Small intestine (tissue), 16 donors: ENCODE measurements at places on chromosomes 12 and 14.

DNA sequence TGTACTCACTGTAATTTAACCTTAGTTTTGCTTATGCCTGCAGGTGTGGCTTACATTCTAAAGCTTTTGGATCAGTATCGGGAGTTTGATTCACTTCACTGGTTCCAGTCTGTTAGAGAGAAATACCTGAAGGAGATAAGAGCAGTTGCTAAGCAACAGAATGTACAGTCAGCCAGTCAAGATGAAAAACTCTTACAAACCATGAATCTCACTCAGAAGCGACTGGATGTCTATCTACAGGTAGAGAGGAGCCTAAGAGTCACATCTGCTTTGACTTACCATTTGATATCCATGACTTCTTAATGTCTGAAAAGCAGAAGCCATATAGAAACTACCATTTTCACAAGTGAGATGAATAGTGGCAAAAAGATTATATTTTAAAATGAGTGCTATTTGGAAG, 56.5 kb downstream of the WASHC4 start:
- H3K36me3 ChIP-seq = peaks cover 11% of the 10 kb centered on the region
- H3K4me3 ChIP-seq = no peak overlapping the region
- H3K4me1 ChIP-seq = no peaks in the 10 kb centered on the region
- no peak for DNase-seq

DNA sequence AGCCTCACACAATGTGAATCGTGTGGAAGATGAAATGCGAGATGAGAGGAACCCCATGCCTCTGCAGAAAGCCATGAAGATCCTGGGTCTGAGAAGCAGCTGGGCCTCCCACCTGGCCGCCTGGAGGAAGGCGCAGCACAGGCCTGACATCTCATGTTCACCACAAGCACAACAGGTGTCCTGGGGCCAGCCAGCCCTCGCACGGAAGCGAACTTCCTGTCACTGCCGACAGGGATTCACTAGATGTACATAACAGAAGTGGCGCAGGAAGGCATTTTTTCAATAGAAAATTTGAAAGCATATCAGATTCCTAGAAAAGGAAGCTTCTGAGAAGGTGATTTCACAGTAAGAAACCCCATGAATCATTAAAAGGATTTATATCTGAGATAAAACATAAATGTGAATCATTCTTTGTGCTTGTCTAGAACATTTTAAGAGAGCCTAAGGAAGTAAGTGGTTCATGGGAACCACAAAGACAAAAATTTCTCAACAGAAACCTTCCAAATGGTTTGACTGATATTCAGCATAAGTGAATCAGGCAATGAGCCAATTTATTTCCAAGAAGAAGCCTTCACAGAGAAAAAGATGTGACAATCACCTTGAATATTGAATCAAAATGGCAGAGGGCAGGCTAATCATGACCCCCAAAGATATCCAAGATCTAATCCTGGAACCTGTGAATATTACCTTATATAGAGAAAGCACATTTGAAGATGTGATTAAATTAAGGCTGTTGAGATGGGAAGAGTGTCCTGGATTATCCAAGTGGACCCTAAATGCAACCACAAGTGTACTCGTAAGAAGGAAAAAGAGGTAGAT, 311.9 kb downstream of the DUSP6 start:
- H3K36me3 ChIP-seq = no peaks in the 10 kb centered on the region
- H3K4me1 ChIP-seq = no peaks in the 10 kb centered on the region
- DNase-seq = no peak
- H3K27me3 ChIP-seq = no peaks in the 10 kb centered on the region
- H3K27ac ChIP-seq = no peak overlapping the region
- H3K4me3 ChIP-seq = no peak overlapping the region

- no peak overlapping the region for H3K27ac ChIP-seq
- no peaks in the 10 kb centered on the region for H3K4me1 ChIP-seq
- DNase-seq = no peak
- peaks cover 25% of the 10 kb centered on the region for H3K36me3 ChIP-seq
- no peak overlapping the region for H3K4me3 ChIP-seq
- no peaks in the 10 kb centered on the region for H3K27me3 ChIP-seq
Observed at GRCh38 chr14:69326611-69327010, 66.7 kb downstream of the GALNT16 start.

- no peaks in the 10 kb centered on the region for H3K36me3 ChIP-seq
- no peaks in the 10 kb centered on the region for H3K4me1 ChIP-seq
- no peaks in the 10 kb centered on the region for H3K27me3 ChIP-seq
- H3K27ac ChIP-seq = no peak overlapping the region
- no peak overlapping the region for H3K4me3 ChIP-seq
- peak; percentile 75 for DNase-seq
Observed at GRCh38 chr14:104563742-104564615, 15.6 kb upstream of the C14orf180 start.

DNA sequence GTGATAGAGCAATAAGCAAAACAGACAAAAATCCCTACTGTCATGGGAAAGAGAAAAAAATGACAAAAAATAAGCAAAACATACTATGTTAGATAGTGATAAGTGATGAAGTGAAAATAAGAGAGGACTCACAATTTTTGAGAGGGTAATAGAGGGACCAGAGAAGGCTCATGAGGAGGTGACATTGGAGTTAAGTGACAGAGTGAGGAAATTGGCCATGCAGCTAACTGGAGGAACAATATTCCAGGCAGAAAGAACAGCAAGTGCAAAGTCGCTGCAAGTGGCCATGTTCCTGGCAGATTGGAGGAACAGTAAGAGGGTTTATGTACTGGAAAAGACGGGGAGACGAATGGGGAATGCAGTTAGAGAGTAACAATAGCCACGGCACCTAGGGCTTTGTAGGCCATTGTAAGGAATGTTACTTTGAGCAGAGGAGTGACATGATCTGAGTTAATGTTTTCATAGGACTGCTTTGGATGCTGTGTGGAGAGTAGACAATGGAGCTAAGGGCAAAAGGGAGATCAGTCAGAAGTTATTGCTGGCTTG, 1.4 kb upstream of the SAV1 start:
- H3K27ac ChIP-seq = peak overlapping the region; percentile 32
- H3K36me3 ChIP-seq = no peaks in the 10 kb centered on the region
- no peak for DNase-seq
- peaks cover 2% of the 10 kb centered on the region for H3K4me1 ChIP-seq
- H3K4me3 ChIP-seq = no peak overlapping the region

DNA sequence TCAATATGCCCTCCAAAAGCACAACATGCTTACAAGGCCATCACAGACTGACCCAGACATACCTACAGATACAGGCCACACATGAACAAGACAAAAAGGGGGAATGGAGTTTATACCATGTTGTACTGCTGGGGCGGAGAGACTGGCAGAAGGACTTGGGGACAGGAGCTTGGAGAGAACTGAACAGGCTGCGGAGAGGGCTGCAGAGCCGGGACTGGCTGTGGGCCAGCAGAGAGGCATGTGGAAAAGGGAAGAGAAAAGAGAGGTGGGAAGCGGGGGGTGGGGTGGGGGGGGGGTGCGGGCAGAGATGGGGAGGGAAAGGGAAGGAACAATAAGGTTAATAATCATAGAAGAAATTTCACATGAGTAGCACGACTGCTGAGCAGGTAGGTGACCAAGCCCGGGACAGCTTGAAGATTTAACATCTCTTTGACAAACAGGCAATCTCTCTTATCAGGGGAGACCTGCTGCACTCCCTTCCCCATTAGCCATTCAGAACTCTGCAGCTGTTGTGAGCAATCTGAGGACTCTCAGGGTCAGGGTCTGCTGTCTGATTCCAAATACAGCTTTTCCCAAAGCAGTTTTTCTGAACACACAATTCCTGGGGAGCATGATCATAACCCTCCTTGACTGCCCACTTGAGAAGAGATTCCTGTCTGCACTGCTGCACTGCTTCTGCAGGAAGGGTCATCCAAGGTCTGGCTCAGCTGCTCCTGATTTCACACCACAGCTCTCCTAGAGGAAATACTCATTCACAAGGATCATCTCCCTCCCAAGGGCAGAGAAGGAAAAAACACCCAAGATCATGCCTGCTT, 21.6 kb upstream of the STAC3 start:
- DNase-seq = no peak
- H3K27ac ChIP-seq = no peak overlapping the region
- H3K4me3 ChIP-seq = no peak overlapping the region
- H3K27me3 ChIP-seq = no peaks in the 10 kb centered on the region
- peaks cover 24% of the 10 kb centered on the region for H3K36me3 ChIP-seq

- H3K27me3 ChIP-seq = no peaks in the 10 kb centered on the region
- no peak overlapping the region for H3K27ac ChIP-seq
- no peak overlapping the region for H3K4me3 ChIP-seq
- H3K36me3 ChIP-seq = no peaks in the 10 kb centered on the region
- DNase-seq = no peak
Observed at GRCh38 chr14:51398898-51399297, 158.9 kb downstream of the TMX1 start.

DNA sequence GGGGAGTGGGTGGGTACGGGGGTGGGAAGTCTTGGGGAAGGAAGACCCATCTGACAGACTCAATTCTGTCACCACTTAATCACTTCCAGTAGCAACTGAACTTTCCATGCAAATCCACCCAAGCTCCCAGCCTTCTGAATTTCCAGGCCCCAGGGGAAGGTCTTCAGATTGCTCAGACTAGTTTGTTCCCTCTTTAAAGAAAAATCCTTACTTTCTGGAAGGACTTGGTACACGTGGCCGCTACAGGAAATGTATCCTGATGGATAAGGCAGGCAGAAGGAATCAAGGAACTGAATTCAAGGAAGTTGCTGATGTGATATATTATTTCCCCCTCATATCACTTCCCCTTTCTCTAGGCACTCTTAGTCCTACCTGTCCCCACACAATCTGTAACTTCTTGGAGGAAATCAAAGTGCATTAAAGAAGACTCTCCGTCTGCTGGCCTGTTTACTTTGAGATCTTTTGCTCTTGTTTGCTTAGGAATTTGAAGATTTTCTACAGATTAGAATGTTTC, 6.4 kb downstream of the NFKBIA start:
- peak; percentile 82 for DNase-seq
- peak overlapping the region; percentile 65 for H3K27ac ChIP-seq
- H3K27me3 ChIP-seq = no peaks in the 10 kb centered on the region
- H3K4me3 ChIP-seq = no peak overlapping the region

GRCh38 chr12:58787021-58787760, 133.1 kb downstream of the LRIG3 start:
- H3K36me3 ChIP-seq = no peaks in the 10 kb centered on the region
- H3K27ac ChIP-seq = no peak overlapping the region
- no peak for DNase-seq
- H3K27me3 ChIP-seq = no peaks in the 10 kb centered on the region

GRCh38 chr12:15839041-15839440, 43.1 kb upstream of the STRAP start:
- H3K27ac ChIP-seq = no peak overlapping the region
- H3K36me3 ChIP-seq = no peaks in the 10 kb centered on the region
- H3K4me1 ChIP-seq = no peaks in the 10 kb centered on the region
- no peaks in the 10 kb centered on the region for H3K27me3 ChIP-seq
- DNase-seq = no peak
- H3K4me3 ChIP-seq = no peak overlapping the region

DNA sequence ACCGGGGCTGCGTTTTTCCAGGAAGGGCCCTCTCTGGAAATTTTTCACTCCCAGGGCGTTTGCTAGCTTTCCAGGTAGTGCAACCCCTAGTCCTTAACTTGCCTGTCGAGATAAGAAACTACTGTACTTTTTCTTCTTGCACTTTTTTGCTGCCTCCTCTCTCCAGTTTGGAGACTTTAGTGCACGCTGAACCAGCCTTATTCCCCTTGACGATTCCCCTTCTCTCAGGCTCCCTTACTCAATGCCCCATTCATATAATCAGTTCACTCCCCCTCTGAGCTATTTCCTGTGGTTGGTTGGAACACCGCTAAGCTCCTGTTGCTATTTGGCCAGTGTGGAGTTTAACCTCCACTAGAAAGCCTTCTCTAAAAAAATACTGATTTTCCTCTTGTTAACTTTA, 682 bp downstream of the CREBL2 start:
- no peaks in the 10 kb centered on the region for H3K27me3 ChIP-seq
- H3K4me1 ChIP-seq = peaks cover 2% of the 10 kb centered on the region
- H3K36me3 ChIP-seq = no peaks in the 10 kb centered on the region
- H3K4me3 ChIP-seq = peak overlapping the region; percentile 100
- DNase-seq = no peak

DNA sequence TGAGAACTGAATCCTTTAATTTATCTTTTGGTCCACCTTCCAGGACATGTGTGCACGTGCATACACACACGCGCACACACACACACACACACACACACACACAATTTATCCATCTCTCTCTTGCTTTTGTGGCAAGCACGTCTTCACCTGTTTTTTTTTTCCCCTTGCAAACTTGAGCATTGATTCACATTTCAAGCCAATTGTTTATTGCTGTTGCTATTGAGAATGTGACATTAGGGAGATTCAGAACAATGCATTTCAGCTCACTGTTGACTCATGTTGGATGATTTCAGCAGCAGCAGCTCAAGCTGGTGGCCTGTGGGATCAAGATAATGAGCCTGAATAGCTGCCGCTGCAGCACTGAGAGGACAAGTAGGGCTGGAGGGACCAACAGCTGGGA, 128.9 kb downstream of the SNAPC1 start:
- H3K36me3 ChIP-seq = no peaks in the 10 kb centered on the region
- no peaks in the 10 kb centered on the region for H3K27me3 ChIP-seq
- no peak overlapping the region for H3K27ac ChIP-seq
- H3K4me1 ChIP-seq = no peaks in the 10 kb centered on the region
- no peak overlapping the region for H3K4me3 ChIP-seq

GRCh38 chr14:69581316-69581935, 6.8 kb upstream of the CCDC177 start:
- no peaks in the 10 kb centered on the region for H3K27me3 ChIP-seq
- H3K27ac ChIP-seq = no peak overlapping the region
- no peak overlapping the region for H3K4me3 ChIP-seq
- H3K4me1 ChIP-seq = peaks cover 4% of the 10 kb centered on the region
- DNase-seq = no peak
- H3K36me3 ChIP-seq = no peaks in the 10 kb centered on the region

DNA sequence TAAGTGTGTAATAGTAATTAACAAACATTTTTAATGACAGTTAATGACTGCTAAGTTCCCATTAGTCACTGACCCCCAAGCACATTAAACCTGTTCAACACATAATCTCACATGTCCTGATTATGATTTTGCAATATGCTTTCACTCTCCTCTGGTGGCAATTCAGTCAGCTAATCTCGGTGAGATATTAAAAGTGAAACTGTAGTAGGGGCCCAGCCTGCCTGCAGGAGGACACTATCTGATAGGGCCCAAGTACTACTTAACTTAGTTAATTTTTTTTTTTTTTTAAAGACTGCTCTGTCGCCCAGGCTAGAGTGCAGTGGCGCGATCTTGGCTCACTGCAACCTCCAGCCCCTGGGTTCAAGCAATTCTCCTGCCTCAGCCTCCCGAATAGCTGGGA, 48.8 kb downstream of the CIT start:
- H3K4me1 ChIP-seq = no peaks in the 10 kb centered on the region
- H3K36me3 ChIP-seq = no peaks in the 10 kb centered on the region
- no peaks in the 10 kb centered on the region for H3K27me3 ChIP-seq
- no peak overlapping the region for H3K27ac ChIP-seq
- no peak overlapping the region for H3K4me3 ChIP-seq

- no peak overlapping the region for H3K4me3 ChIP-seq
- H3K36me3 ChIP-seq = no peaks in the 10 kb centered on the region
- no peaks in the 10 kb centered on the region for H3K27me3 ChIP-seq
- peak; percentile 15 for DNase-seq
- peak overlapping the region; percentile 20 for H3K27ac ChIP-seq
Observed at GRCh38 chr12:12684375-12685106, 11.4 kb downstream of the GPR19 start.
